CD4-positive, alpha-beta T cell treated with Interferon alpha-2 for 1 hour (primary cell): ENCODE measurements at places on chromosomes 6 and 20.

DNA sequence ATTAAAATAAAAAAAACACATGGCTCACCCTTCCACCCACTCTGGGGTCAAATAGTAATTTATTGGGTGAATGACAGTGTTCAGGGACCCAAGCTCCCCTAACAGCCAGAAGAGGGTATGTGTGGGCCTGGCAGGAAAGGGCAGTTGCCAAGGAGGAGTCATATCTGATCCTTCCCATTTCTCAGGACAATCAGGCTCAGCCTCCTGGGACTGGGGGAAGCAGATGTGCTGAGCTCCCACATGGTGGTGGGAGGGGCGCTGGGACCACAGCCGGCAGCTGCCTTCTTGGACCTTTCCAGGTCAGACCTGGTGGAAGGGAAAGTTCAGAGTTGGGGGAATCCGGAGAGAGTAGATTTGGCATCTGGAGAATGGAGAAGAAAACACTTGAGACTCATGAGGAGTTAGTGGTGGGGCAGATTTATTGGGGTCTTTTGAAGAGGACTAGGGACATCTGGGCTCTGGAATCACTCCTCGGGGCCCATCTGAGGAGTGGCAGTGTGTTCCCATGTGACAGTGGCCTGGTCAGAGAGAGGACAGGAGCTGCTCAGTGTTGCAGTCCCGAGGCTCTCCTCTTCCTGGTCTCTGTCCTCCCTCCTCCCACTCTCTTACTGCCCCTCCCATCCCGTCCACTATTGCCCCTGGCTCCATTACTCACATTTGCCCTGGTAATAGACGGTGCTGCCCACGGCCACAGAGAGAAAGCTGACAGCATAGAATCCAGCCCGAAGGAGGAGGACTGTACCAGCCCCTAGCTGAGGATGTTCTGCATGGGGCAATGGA is 3.0 kb downstream of the LST1 start:
- no peak for DNase-seq

DNA sequence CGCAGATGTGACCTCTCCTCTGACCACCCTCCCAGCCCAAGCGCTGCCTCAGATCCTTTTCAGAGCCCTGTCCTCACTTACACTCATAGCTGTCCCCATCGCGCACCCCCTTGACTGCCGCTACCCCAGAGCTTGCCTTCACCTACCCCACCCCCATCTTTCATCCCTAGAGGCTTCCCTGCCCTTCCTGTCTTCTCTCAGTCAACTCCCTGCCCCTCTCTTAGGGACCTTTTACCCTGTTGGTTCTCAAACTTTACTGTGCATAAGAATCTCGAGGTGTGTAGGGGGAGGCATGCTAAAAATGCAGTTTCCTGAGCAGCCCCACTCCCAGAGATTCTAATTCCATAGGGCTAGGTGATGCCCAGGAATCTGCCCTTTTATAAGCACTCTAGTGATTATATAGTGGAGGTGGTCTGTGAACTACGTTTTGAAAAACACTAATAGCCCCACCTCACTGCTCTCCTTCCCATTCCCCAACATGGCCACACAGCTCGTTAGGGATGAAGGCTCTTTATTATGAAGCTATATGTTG is 725 bp downstream of the TM9SF4 start:
- no peak for DNase-seq

DNA sequence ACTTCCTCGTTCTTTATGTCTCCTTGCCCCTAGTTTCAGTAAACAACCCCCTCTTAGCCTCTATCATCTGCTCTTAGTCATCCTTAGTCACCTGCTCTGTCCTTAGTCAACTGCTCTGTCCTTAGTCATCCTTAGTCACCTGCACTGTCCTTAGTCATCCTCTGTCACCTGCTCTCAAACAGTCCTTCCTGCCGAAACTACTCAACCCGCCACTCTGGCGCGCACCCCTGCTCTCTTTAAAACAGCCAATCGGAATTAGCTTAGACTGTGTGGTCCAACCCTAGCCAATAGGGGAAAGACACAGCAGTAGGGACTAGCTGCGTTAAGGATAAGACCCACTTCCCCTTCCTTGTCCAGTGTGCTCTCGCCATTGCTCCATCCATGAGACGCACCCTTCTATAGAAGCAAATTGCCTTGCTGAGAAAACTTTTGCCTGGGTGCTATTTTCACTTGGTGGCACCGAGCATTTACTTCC is 73.9 kb downstream of the BACH2 start:
- DNase-seq, result no peak

- no peak for DNase-seq
These were observed 210.0 kb downstream of the DLL1 start for GRCh38 chr6:170080828-170081371.

GRCh38 chr20:34628026-34628425 is 48.9 kb downstream of the PIGU start:
- no peak for DNase-seq

GRCh38 chr20:31831211-31831610 is 12.1 kb downstream of the MYLK2 start:
- DNase-seq, result no peak

DNA sequence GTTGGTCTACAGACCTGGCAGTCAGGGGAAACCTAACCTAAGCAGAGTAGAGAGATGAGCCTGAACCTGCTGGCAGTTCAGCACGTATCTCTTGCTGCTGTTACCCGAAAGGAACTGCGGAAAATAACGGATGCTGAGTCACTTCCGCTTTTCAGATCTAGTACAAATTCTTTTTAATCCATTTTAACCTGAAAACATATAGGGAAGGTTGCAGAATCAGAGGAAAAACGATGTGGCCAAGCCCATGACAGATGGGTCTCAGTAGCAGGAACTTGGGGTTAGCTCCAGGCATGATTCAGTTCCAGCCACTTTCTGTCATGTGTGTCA is 351.9 kb upstream of the PRND start:
- peak; percentile 16 for DNase-seq

- DNase-seq, result no peak
These were observed 135.1 kb downstream of the AGPAT4 start for GRCh38 chr6:161138543-161139303.

- no peak for DNase-seq
These were observed 32.5 kb downstream of the ZFAND3 start for GRCh38 chr6:37851997-37852524.

GRCh38 chr20:61668065-61668650 is 397.5 kb downstream of the TAF4 start:
- DNase-seq, result no peak

DNA sequence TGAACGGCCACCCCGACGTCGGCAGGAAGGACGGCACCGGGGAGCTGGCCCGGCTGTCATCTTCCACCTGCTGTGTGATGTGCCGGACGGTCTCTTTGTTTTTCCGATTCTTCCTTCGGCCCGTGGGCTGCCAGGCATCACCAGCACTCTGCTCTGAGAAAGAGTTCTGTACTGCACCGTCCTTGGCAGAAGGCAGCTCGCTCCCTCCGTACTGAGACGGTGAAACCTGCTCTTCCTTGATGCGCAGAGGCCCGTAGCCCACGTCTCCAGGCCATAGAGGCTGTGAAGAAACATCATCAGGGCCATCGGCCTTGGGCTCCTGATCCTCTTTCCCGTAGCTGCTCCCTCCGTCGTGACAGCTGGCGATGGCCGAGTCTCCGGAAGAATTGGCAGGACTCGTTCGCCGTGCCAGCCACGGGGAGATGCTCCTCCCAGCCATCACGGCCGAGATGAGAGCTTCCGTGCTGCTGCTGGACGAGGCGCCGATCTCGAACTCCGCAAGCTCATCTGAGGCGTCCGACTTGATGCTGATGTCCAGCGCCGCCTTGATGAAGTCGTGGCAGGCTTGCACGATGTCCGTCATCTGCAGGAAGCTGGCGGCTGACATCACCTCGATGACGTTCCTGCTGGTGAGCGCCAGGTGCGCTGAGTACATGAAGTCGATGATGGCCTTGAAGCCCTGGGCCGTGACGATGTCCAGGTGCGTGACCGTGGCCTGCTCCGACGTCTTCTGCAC is 41.1 kb downstream of the ZBTB46 start:
- no peak for DNase-seq

- no peak for DNase-seq
These were observed 112.6 kb downstream of the PLCB1 start for GRCh38 chr20:8244637-8245036.

DNA sequence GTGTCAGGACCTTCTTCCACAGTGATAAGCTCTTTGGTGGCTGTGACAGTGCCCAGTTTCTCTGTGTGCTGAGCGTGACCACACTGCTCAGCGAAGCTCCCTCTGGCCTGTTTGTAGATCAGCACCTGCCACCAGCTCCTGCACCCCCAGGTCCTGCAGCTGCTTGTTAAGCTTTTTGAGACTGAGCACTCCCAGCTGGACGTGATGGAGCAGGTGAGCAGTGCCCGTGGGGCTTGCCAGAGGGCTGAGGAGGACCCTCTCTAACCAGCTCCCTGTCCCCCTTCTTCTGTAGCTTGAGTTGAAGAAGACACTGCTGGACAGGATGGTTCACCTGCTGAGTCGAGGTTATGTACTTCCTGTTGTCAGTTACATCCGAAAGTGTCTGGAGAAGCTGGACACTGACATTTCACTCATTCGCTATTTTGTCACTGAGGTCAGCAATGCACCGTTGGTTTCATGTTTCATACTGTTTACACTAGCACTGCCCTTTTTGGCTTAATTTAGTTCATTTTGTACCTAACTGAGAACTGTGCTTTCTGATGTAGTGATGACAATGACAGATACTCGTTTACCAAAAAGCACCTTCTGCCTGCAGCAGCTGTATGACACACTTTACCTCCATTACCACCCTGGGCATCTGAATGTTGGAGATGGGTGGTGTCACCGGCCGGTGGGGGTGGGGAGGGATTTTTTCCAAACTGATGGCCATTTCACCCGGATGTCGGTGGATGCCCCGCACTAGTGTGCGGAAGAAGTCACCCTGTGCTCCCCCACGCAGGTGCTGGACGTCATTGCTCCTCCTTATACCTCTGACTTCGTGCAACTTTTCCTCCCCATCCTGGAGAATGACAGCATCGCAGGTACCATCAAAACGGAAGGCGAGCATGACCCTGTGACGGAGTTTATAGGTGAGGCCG is 12.5 kb downstream of the NELFCD start:
- no peak for DNase-seq

DNA sequence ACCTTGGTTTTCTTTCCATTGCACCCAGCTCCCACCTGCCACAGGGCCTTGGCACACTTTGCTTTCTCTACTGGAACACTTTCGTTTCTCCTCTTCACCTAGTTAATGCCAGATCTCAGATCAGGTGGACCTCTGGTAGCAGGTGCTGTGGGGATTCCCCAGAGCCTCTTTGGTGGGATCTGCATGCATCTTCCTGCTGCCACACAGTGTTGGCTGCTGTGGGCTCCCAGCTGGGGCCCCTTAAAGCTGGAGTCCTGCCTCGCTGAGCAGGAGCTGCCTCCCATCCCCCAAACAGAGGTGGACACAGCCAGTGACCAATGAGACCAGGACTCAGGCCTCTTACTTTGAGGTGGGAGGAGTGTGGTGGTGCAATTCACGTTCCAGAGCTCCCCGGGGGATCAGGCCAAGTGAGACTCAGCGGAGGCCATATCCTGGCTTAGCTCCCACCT is 28.4 kb downstream of the CEBPB start:
- DNase-seq, result no peak

GRCh38 chr6:143396497-143397226 is 53.8 kb downstream of the ADAT2 start:
- no peak for DNase-seq

DNA sequence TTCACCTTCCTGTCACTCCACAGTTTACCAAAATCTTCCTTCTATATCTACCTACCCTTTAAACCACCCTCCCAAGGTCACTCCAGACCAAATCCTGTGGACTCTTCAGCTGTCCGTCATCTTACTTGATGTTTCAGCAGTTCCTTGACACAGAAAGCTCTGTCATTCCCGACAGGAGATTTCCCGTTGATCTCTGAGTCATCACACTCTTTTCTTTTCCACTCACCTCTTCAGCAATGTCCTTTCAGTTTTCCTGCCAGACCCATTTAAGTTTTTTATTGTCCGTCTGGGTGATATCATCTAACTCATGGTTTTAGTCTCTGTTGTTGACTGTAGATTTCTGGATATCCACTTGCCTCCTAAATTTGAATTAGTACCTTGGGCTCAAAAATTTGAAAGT is 69.9 kb upstream of the SCGN start:
- no peak for DNase-seq

GRCh38 chr6:124254941-124255685 is 451.4 kb downstream of the NKAIN2 start:
- no peak for DNase-seq

DNA sequence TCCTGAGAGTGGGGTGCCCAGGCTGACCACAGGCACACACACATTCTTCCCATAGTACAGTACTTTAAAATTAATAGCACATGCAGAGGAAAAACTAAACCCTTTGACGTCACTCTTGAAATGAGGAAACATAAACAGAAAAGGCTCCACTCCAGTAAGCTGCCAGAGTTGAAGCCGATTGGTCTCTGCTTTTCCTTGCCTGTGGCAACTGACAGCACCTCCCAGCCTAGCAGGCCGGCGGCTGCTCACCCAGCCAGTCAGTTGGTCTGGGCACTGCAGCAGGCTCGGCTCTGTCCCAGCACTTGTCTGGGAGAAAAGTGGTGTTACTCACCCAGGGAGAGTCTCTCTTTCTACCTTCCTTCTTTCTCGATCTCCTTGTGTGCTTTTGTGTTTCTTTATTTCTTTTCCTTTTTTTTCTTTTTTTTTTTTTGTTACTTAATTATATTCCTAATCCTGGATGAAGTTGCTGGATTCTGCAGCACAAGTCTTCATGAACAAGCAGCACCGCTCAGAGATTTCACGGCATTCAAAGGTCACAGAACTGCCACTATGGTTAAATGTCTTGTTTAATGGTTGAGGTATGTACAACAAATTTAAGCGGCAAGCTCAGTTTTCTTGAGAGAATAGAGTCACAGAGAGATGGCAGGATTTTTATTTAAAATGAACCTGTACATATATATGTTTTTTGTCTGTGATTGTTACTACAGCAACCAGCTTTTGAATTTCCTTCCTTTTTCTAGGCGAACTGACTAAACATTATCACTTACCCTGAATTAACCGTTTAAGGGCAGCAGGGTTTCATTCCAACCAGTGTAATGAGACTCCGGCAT is at the start of gene PDE7B:
PDE7B (plus strand) TSS at position 260 of the 830 bp plus-strand sequence.
- peak; percentile 51 for DNase-seq

GRCh38 chr20:62132421-62132820 is 10.1 kb downstream of the LSM14B start:
- no peak for DNase-seq

GRCh38 chr6:46888578-46888977 is 33.2 kb downstream of the ADGRF5 start:
- no peak for DNase-seq

DNA sequence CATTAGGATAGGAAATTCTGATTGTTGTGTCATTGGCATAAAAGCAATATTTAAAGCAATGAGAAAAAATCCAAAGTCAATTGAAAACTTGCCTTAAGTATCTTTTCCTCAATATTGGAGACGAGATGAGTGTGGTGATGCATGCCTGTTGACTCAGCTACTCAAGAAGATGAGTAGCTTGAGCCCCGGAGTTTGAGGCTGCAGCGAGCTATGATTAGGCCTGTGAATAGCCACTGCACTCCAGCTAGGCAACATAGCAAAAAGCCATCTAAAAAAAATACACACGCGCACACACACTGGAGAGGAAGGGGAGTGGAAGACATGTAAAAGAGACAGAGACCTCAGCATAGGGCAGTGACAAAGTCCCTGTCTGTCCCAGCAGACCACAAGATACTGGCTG is 9.7 kb upstream of the MARCKS start:
- no peak for DNase-seq

- DNase-seq, result no peak
These were observed 102.3 kb downstream of the IYD start for GRCh38 chr6:150470960-150471665.
